Skin of body (tissue), 3 donors: ENCODE measurements at places on chromosomes 5 and 9. TPM values are rescaled to one million over a fixed set of nuclear protein-coding genes. Genes with fewer than 3 reads are reported as not detected.

- no peak for DNase-seq
Observed at GRCh38 chr5:156687514-156687913, 162.6 kb upstream of the PPP1R2B start.

Gene GMCL2
- not detected for total RNA-seq

Gene RXRA
- total RNA-seq: 29.6 TPM

DNA sequence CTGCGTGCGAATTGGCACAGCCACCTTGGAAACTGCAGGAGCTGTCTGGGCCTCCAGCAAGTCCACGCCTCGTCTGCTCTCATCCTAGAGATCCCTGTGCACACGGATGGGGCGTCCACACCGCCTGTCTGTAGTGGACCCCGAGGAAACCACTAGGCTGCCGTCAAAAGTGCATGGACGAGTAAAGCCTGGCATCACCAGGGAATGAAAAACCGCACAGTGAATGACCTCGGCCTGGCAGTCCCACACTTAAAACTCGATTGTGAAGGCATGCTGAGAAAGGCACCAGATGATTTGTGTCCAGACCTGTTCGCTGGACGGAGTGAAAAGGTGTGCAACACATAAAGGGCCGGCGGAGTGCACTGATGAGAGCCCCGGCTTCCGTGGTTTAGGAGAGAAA is 50.8 kb downstream of the MRPL36 start:
- no peak for DNase-seq

Gene ARL14EPL
- total RNA-seq: not detected

Gene FIBCD1
- 0.10 TPM for total RNA-seq

DNA sequence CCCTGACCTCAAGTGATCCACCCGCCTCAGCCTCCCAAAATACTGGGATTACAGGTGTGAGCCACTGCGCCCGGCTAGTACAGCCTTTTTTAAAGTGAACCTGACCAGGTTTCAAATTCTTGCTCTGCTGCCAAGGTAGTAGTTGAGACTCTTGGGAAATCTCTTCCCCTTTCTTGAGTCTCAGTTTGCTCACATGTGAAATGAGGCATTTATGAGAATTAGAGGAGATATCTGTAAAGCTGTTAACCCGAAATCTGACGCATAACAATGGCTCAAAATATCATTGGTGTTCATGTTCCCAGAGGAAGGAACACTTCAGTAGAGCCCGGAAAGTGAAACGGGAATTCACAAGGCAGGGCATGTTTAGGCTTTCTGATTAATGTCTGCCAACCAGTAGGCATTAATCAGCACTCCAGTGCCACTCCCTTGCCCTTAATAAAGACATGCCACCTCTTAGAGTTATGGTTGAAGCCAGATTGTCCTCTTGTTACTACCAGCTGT is 1.5 kb downstream of the ARPC5L start:
- DNase-seq: no peak
